ENCODE measurements at places on chromosomes 7 and 10. TPM values are rescaled to one million over a fixed set of nuclear protein-coding genes. Genes with fewer than 3 reads are reported as not detected.

GRCh38 chr10:89214566-89215165, 7.5 kb upstream of the CH25H start:
- no peak for DNase-seq

The PRKAG2 gene
- 16.5 TPM for total RNA-seq

- no peak for DNase-seq
Observed at GRCh38 chr7:55510621-55511020, 61.7 kb downstream of the VOPP1 start.

GRCh38 chr7:64558323-64558705, 4.6 kb downstream of the ZNF680 start:
- DNase-seq: no peak

The TUBAL3 gene
- not detected for total RNA-seq

DNA sequence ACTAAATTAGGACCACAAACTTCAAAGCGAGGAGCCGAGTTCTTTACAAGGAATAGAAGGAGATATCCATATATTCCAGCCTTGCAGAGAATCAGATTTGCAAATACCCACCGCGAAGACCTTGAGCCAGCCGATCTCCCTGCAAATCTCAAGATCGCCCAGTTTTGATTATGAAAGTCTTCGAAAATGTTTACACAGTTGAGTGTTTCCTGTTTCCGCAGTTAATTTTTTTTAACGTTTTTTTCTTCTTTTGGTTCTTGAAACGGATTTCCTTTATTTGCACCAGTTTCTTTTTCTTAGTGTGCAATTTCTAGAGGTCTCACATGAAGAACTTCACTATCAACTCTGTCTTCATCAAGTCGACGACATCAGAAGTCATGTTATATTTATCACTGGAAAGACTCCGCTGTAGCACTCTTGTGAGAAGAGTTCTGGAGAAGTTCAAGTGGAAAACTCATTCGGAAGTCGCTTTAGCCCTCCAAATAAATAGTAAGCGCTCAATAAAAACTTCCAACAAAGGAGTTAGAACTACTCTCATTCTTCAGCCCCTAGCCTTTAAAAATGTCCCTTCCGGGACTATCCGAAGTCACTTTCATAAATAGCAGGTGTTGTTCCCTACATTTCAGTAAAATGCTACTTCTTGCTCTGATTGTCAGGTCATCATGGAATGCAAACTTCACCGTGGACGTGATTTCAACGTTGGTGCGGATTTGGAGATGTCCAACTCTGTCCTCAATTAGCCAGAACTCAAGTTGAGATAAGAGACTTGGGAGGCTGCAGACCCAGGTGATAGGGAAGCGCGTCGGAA, 11.9 kb upstream of the SPAG6 start:
- no peak for DNase-seq

- no peak for DNase-seq
Observed at GRCh38 chr10:124904796-124905195, 37.1 kb upstream of the ZRANB1 start.

The SKAP2 gene
- total RNA-seq: 7.4 TPM

- DNase-seq: no peak
Observed at GRCh38 chr7:42080841-42081586, 156.0 kb downstream of the GLI3 start.

- DNase-seq: no peak
Observed at GRCh38 chr10:97159646-97160305, 26.0 kb downstream of the SLIT1 start.

The CHAT gene
- total RNA-seq: not detected

The WEE2 gene
- total RNA-seq: not detected

GRCh38 chr10:124075231-124075955, 18.0 kb downstream of the CHST15 start:
- no peak for DNase-seq

GRCh38 chr10:28595613-28596012, 62.7 kb downstream of the WAC start:
- peak; percentile 17 for DNase-seq

The ASIC3 gene
- 0.42 TPM for total RNA-seq

DNA sequence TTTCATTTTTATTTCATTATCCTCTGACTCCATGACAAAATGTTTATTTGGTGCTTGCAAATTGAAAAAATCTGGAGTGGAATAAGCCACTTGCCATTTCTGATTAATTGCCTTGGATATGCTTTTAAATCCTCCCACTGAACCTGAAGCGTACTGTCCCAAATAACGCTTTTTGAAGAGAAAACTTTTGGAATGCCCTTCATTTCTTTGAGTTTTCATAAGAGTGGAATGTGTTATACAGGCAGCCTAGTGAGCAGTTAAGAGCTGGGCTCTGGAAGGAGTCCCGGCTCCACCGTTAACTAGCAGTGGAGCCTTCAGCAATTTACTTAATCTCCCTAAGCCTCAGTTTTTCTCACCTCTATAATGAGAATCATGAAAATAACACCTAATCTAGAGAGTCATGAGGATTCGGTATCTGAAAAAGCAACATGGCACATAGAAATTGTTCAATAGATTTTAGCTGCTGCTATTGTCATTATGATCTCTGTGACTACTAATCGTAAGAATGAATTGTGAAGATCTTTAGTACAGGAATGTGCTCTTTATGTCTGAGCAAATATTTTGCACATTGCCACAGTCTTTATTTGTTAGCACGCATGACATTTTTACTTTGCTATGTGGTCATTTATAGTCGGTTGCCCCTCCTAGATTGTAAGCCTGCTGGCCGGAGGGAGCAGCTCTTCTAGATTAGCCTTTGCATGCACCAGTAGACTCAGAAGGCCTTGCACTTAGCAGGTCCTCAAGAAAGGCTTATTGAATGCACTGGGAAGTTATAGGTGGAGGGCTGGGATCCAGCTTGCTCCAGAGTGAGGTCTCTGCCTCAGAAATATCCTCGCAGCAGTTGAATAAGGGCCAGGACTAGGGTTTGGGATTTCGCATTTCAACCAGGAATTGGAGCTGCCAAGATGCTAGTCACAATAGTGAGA, 59.4 kb downstream of the PLCE1 start:
- peak; percentile 43 for DNase-seq

DNA sequence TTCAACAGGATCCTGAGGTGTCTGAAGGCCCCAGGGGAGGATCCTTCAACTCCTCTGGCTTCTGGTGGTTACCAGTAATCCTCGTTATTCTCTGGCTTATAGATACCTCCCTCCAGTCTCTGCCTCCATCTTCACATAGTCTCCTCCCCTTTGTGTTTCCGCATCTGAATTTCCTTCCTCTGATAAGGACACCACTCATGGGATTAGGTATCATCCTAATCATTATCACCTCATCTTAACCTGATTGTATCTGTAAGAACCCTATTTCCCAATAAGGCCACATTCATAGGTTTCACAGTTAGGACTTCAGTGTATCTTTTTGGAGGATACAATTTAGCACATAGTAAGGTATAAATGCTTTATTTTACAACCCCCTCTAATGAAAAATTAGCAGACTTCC, 1189.2 kb downstream of the CNTNAP2 start:
- DNase-seq: no peak

The SH2D4B gene
- 0.04 TPM for total RNA-seq

DNA sequence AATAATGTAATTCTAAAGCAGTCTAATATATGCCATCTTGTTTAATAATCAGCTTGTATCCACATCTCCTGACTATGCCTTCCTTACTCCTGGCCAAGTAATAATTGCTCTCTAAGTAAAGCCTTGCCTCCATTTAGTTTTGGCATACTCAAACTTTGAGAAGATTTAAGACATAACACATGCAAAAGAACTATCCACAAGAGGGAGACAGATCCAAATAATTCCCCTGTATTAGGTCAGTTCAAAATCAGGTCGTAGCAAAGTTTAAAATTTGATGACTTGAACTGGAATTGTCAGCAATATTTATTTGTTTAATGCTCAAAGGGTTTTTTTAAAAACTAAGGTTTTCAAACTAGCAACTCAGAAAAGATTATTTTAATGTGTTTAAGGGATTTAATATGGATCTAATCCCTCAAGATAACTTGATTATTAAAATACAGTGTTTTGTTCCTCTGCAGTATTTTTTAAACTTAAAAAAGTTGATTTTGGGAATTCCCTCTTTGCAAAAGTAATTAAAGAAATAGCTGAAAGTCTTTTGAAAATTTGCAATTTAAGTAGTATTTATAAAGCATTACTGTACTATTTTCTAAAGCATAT, 95.3 kb downstream of the HDAC9 start:
- DNase-seq: peak; percentile 48

DNA sequence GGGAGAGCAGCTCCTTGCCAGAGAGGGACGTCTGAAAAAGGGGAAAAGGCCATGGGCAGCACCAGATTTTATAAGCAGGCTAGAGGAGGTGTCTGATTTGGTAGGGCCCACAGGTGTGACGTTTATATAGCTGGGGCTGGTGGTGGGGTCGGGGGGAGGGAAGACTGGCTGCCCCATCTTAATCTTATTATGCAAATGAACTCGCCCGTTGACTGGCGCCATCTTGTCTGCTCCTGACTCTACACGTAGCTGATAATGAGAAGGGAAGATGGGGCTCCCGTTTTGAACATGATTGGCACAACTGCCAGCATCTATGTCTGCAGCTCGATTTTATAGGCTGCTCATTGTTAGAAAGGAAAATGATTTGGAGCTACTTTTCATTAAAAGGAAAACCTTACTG, 28.6 kb upstream of the CADPS2 start:
- DNase-seq: no peak

The TBX20 gene
- total RNA-seq: not detected

GRCh38 chr7:141700296-141700847, 1.6 kb downstream of the DENND11 start:
- peak; percentile 3 for DNase-seq
